Skin of body (tissue), 3 donors: ENCODE measurements at places on chromosomes 12 and 14. TPM values are rescaled to one million over a fixed set of nuclear protein-coding genes. Genes with fewer than 3 reads are reported as not detected.

The POTEG gene
- total RNA-seq, result not detected

DNA sequence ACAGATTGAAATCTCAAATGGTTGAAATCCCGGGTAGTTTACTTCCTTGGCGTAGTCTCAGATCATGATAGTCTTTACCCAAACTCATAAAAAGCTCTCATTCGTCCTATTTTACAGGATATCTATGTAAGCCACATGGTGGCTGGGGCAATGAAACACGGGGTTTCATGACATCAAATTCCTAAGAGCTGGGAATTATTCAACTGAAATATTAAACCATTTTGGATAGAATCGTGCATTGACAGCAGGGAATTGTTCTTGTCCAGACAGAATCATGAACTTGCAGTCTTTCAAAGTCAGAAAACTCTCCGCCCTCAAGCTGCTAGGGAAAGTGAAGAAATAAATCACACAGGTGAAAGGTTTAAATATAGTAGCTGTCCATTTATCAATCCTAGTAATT lies 33.2 kb upstream of the PRKAB1 start:
- DNase-seq, result peak; percentile 25

- no peak for DNase-seq
These were observed 8.7 kb upstream of the RNASE4 start for GRCh38 chr14:20675669-20676068.

GRCh38 chr12:21301-22189 lies 45.0 kb upstream of the IQSEC3 start:
- DNase-seq, result no peak

- DNase-seq, result no peak
These were observed 56.6 kb downstream of the TTC9 start for GRCh38 chr14:70698288-70698687.
